ENCODE measurements at places on chromosomes 7 and 10.

- no peak for DNase-seq
Observed at GRCh38 chr7:94160719-94161435, 156.7 kb upstream of the BET1 start.

DNA sequence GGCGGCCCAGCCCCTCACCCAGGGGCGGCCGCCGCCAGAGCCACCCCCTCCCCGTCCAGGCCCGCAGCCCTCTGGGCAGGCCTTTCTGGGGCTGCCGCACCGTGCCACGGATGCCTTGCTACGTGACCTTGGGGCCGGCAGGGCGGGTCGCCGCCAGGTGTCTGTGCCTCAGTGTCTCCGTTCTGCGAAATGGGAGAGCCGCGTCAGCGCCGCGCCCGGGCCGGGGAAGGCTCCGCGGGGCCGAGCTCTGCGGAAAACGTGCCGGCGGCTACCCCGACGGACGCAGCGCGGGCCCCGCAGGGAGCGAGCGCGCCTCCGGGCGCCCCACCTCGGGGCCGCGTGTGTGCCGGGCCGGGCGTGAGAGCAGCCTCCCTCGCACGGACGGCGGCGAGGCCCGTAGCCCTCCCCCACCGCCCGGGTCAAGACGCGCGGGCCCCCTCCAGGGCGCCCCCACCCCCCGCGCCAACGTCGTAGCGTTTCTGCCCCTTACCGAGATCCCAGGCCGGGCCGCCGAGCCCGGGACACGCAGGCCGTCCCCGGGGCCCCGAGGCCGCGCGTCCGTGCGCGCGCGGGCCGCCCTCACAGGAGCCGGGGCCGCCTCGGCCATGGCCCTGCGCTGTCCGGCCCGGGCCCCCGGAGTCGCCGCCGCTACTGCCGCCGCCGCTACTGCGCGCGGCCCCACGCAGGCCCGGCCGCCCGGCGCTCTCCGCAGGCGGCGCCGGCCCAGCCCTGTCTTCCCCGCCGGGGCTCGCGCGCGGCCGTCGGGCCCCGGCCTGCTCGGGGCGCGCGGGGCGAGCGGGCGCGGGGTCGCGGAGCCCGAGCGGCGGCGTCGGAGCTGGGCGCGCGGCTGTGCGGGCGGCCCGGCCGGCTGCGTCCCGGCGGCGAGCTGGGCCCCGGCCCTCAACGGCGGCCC is 1.1 kb downstream of the ZNF777 start:
- DNase-seq = peak; percentile 26

- peak; percentile 56 for DNase-seq
Observed at GRCh38 chr7:16847381-16847860, 34.4 kb downstream of the AGR3 start.

DNA sequence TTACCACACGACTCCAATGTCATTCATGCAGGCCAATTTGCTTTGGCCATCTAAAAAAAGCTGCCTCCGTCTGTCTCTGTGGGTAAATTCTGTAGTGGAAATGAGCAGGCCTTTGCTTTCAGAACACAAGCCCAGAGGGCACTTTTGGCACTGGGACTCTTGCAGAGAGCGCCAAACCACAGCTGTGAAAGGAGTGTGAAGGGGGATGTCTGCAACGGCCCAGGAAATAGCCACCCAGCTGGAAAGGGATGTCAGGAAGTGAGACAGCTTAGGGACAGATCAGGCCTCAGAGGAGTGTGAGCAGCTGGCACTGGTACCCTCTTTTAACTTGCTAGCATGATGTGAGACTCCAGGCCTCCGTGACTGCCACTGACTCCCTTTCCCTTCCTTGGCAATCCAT is 152.4 kb downstream of the DKK1 start:
- no peak for DNase-seq

- no peak for DNase-seq
Observed at GRCh38 chr7:35465791-35466336, 212.0 kb upstream of the TBX20 start.

GRCh38 chr10:117226813-117227451 is 14.0 kb upstream of the SLC18A2 start:
- DNase-seq = peak; percentile 31

- no peak for DNase-seq
Observed at GRCh38 chr10:66365686-66366085, 560.1 kb upstream of the LRRTM3 start.

DNA sequence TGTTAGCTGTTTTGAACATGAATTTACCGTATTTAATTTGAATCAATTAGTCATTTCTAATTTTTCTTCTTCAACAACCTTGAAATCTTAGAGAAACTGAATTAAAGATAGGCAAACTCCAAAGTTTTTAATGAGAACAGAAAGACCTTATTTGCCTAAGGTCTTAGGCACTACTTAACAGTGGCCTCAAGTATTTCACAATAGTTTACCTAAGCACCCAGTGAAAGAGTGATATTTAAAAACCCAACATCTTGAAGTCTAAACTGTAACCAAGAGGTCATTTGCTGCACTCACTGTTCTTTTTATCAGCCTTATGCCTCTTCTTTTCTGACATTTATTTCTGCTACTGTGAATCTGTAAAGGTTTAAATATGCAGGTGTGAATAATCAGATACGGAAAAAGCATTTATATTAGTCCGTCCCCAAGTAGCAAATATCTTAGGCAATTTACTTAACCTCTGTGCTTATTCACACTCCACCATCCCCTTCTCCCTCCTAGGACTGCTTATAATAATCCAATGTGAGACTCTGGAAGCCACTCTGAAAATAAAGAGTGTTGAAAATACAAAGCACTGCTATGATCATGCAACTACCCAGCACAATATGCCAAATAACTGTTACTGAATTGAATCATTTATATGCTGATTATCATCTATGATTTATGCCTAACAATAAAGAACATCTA is 105.7 kb downstream of the ELAPOR2 start:
- no peak for DNase-seq

GRCh38 chr7:158811461-158811860 is 17.8 kb downstream of the ESYT2 start:
- no peak for DNase-seq

DNA sequence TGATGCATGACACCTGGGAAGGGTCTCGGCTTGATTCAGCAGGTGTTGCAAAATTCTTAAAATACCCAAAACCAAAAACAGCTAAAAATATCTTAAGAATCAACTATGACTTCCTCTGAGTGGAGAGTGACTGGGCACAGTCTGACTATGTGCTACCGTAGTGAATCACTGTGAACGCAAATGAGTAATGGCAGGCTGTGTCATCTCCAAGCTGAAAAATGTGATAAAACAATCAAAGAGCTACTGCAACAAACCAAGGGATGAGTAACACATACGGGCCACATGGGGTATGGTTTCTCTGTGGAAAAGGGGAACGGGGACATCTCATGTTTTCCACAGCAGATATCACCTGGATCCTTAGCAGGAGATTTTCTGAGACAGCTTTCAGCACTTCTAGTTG is 127.5 kb downstream of the ABCA13 start:
- DNase-seq = no peak

DNA sequence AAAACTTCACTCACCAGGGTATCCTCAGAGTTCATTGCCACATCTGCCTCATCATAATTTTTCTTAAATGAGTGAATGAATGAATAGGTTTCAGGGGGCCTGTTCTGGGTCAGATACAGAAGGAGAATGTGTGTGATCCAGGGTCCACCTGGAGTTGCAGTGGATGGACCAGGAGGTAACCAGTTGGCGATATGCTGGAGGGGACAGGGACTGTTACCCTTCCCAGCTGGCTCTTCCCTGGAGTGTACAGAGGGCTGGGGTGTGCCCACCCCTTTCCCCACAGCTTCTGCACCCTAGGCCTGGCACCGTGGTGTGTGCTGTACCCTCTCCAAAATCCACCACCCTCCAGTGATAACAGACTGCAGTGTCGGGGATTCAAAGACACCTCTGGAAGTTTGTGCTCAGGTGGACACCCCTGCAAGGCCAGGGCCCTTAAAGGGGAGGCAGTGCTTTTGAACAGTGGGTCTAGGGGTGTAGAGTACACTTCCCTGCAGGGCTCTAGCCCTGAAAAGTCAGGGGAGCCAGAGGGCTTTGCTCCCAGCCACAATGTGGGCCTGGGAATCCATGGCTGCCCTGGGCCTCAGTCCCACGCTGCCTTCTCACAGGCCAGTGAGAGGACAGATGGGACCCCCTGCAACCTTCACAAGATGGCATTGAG is 134.4 kb upstream of the UNC5B start:
- no peak for DNase-seq

DNA sequence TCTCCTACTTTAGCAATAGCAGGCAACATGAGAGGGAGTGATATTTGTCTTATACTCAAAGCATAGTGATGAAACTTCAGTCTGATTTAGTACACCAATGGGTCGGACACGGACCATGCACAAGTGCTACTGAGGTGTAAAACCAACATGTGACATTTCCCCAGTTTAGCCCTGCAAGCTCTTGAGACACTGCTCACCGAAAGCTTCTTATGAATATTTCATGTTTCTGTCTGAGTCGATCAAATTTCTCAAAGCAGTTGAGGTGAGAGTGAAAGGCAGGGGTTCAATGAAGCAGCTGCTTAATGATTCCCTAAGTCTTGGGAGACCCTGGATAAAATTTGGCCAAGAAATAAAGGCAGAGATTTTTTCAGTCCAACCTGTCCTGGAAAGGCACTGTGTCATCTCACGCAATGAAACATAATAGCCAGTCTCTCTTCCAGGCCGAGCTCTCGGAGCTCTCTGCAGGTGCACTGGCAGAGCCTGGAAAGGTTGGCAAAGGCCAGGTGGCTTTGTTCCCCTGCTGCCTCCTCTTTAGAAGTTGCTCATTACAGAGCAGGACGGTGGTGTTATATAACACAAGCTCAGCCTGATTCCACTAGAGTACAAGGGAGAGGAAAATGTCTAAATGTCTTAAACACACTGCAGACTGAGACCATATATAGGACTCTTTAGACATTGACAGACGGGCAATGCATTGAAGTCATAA is 33.9 kb upstream of the XPNPEP1 start:
- no peak for DNase-seq

DNA sequence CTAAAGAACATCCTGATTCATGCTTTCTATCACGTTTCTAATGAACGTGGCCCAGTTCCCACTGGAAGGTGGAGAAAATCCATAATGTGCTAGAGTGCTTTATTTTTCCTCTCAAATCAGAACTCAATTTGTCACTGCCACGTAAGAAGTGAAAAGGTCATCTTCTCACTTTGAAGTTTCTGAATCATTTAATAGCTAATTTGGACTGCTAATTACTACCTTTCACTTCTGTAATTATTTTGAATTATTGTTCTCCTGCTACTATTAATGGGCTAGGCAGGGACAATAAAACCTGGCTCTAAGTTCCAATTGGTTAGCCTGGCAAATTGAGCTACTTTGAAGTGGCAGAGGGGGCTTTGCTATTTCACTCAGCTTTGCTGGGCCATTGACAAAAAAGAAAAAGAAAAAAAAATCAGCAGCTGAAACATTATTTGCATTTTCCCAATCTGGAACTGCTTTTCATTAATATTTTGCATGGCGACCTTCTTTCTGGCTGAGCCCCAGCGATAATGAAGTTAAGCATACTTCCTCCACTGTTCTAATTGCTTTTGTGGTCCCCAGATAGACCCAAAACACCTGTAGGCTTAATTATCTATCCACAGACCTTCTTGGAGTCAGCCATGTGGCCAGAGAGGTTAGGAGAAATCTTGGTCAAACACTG is 264.2 kb downstream of the SEC23IP start:
- no peak for DNase-seq

GRCh38 chr10:110160081-110160480 is 47.3 kb upstream of the MXI1 start:
- DNase-seq = no peak

- DNase-seq = no peak
Observed at GRCh38 chr10:43955978-43956377, 307.3 kb upstream of the ZNF32 start.

GRCh38 chr7:117800406-117800805 is 72.8 kb downstream of the CTTNBP2 start:
- no peak for DNase-seq

- no peak for DNase-seq
Observed at GRCh38 chr7:22677680-22678079, 49.3 kb upstream of the IL6 start.

Measured in T47D (cell line).